Progenitor cell of endocrine pancreas (in vitro differentiated cells): ENCODE measurements at places on chromosomes 16 and 17. TPM values are rescaled to one million over a fixed set of nuclear protein-coding genes. Genes with fewer than 3 reads are reported as not detected.

- no peak overlapping the region for H3K4me3 ChIP-seq
- H3K36me3 ChIP-seq = peaks cover 1% of the 10 kb centered on the region
- no peaks in the 10 kb centered on the region for H3K27me3 ChIP-seq
- H3K4me1 ChIP-seq = peaks cover 10% of the 10 kb centered on the region
- H3K27ac ChIP-seq = no peak overlapping the region
- DNase-seq = peak; percentile 70
Observed at GRCh38 chr16:4309833-4310266, 6.0 kb upstream of the GLIS2 start.

Gene ACACA
- 105 and 111 TPM in 2 replicates for total RNA-seq

- H3K27ac ChIP-seq = no peak overlapping the region
- H3K4me1 ChIP-seq = no peaks in the 10 kb centered on the region
- no peaks in the 10 kb centered on the region for H3K27me3 ChIP-seq
- H3K4me3 ChIP-seq = no peak overlapping the region
Observed at GRCh38 chr17:28610376-28610775, 3.6 kb downstream of the RSKR start.

Gene CD300E
- not detected in 2 replicates for total RNA-seq

DNA sequence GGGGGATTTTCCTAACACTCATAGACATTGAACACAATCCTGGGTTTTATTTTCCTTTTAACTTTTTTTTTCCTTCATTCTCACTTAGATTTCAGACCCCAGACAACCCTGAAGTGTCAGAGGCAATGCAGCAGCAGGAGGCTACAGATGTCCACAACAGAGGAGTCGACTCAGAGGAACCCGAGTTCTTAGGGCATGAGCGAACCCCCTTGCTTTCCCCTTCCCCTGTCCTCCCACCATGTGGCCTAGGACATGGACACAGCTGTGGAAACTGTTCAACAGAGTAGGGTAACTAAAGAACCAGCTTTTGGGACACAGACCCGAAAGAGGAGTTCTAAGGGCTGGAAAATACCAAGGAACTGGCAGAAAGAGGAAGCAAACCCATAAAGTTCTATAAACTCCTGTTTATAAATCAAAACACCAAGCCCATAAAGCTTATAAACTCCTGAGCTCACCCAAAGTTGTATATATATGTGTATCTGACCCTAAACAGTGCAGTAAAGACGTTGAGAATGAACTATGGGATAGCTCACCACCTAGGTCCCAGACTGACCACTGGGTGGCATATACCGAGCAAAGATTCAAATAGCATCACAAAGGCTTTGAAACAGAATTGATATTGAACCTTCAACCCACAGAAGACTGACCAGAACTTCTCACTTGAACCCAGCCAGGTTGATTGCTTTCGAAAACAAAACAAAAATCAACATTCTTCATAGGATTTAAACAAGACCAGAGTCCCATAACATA is 33.9 kb downstream of the CMTM4 start:
- H3K4me1 ChIP-seq = peaks cover 19% of the 10 kb centered on the region
- H3K36me3 ChIP-seq = no peaks in the 10 kb centered on the region
- no peak overlapping the region for H3K27ac ChIP-seq
- no peaks in the 10 kb centered on the region for H3K27me3 ChIP-seq

Gene AGRP
- not detected in 2 replicates for total RNA-seq

DNA sequence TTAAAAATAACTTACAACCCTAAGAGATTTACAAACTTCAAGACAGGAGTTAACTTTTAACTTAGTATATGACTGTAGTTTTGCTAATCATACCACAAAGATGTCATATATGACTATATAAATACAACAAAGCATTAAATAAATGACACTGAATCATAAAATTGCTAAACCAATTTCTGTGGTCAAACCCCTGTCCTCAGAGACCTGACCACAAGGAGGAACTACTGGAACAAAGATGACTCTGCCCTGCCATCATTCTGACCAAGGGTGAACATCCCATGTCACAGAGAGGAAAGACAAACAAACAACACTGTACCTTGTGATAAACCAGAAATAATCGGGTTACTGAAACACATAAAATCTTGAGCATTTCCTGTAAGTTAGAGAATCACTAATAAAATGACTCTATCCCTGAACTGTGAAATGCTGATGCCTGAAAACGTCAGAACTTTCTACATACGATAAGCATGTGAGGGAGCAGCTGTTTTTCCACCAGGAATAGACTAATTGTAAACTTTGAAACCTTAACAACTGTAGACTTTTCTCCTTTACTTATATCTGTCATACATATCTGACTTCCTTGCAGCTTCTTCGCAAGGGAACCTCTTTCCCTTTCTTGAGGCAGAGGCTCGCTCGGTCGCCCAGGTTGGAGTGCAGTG is 47.9 kb downstream of the WDR59 start:
- no peak overlapping the region for H3K27ac ChIP-seq
- H3K4me3 ChIP-seq = no peak overlapping the region
- H3K27me3 ChIP-seq = no peaks in the 10 kb centered on the region
- H3K36me3 ChIP-seq = peaks cover 20% of the 10 kb centered on the region
- H3K4me1 ChIP-seq = no peaks in the 10 kb centered on the region

Gene DNAH17
- total RNA-seq = 0.16 TPM in 1 of 2 replicates, not detected in the other

- peak overlapping the region; percentile 2 for H3K27ac ChIP-seq
- H3K4me1 ChIP-seq = peaks cover 24% of the 10 kb centered on the region
- DNase-seq = no peak
- H3K36me3 ChIP-seq = peaks cover 5% of the 10 kb centered on the region
- H3K27me3 ChIP-seq = no peaks in the 10 kb centered on the region
- H3K4me3 ChIP-seq = no peak overlapping the region
Observed at GRCh38 chr17:64658931-64659330, 3.2 kb downstream of the SMURF2 start.

Gene VPS35L
- 82.7 and 88.4 TPM in 2 replicates for total RNA-seq

Gene ADORA2B
- 0.48 and 0.67 TPM in 2 replicates for total RNA-seq

Gene EVPLL
- total RNA-seq = not detected in 2 replicates

DNA sequence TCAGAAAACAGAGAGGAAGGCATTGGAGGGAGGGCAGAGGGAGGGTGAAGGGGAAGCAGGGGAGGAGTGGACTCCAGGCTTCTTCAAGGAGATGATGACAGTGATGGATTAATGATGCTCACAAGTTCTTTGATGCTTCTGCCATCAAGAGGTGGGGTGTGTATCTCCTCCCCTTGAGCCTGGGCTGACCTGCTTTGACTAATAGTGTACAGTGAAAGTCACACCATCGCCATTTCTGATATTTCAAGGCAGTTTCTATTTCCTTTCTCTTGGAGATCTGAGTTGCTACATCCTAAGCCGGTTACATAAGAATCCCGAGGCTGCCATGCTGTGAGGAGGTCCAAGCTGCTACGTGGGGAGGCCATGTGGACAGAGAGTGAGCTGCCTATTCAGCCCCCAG is 312.5 kb downstream of the MAF start:
- H3K36me3 ChIP-seq = no peaks in the 10 kb centered on the region
- H3K27ac ChIP-seq = no peak overlapping the region
- H3K4me1 ChIP-seq = peaks cover 11% of the 10 kb centered on the region
- H3K27me3 ChIP-seq = peaks cover 3% of the 10 kb centered on the region
- H3K4me3 ChIP-seq = no peak overlapping the region
- no peak for DNase-seq

Gene ABCC11
- total RNA-seq = 0.91 and 1.5 TPM in 2 replicates

- H3K27ac ChIP-seq = peak overlapping the region; percentile 47
- H3K36me3 ChIP-seq = peaks cover 4% of the 10 kb centered on the region
- H3K4me1 ChIP-seq = peaks cover 37% of the 10 kb centered on the region
- DNase-seq = no peak
- no peaks in the 10 kb centered on the region for H3K27me3 ChIP-seq
- no peak overlapping the region for H3K4me3 ChIP-seq
Observed at GRCh38 chr17:77160091-77160874, 19.5 kb downstream of the SEC14L1 start.

Gene MMP2
- total RNA-seq = 5.9 and 8.4 TPM in 2 replicates

GRCh38 chr16:85047867-85048455 is 20.4 kb downstream of the KIAA0513 start:
- H3K4me1 ChIP-seq = peaks cover 16% of the 10 kb centered on the region
- peaks cover 1% of the 10 kb centered on the region for H3K36me3 ChIP-seq
- H3K27me3 ChIP-seq = no peaks in the 10 kb centered on the region
- DNase-seq = no peak

GRCh38 chr16:56401482-56401881 is 23.9 kb downstream of the AMFR start:
- peaks cover 31% of the 10 kb centered on the region for H3K36me3 ChIP-seq
- no peak for DNase-seq
- H3K27ac ChIP-seq = no peak overlapping the region
- no peaks in the 10 kb centered on the region for H3K27me3 ChIP-seq

Gene CNTNAP1
- 2.3 and 2.5 TPM in 2 replicates for total RNA-seq

- no peak for DNase-seq
- H3K4me3 ChIP-seq = no peak overlapping the region
- peaks cover 9% of the 10 kb centered on the region for H3K36me3 ChIP-seq
- H3K27me3 ChIP-seq = no peaks in the 10 kb centered on the region
Observed at GRCh38 chr17:59754552-59754951, 47.1 kb downstream of the VMP1 start.

Gene SPEM3
- total RNA-seq = not detected in 2 replicates

Gene CXCL16
- total RNA-seq = 4.0 and 4.3 TPM in 2 replicates

DNA sequence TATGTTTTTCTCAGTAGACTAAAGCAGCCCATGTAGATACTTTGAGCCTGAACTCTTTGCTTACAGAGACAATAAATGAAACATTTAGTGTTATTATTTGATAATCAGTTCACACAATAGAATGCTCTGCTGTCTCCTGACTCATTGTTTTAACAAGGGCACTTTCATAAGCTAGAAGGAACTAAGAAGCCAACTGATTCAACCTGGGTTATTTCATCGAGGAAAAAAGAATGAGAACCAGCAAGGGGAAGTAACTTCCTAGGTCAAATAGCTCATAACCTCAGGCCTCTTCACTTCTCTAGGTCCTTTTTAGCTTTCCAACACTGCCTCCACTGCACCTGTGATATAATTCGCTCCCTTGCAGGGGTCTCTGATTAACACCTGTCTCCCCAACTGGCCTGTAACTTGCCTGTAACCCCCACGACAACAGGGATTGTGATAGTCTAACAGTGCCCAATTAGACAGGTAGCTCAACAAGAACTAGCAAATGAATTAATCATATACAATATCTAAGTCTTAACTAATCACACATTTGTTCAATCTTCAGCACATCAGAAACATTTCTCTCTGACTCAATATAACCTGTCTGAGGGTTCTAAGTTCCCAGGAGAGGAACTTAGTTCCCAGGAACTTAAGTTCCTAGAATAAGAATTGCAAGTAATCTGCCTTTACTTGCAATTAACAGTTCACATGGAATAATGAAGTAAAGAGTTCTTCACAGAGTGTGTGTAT is 34.8 kb downstream of the RFFL start:
- H3K27ac ChIP-seq = no peak overlapping the region
- H3K36me3 ChIP-seq = peaks cover 1% of the 10 kb centered on the region
- no peak for DNase-seq
- H3K4me3 ChIP-seq = no peak overlapping the region
- no peaks in the 10 kb centered on the region for H3K27me3 ChIP-seq

DNA sequence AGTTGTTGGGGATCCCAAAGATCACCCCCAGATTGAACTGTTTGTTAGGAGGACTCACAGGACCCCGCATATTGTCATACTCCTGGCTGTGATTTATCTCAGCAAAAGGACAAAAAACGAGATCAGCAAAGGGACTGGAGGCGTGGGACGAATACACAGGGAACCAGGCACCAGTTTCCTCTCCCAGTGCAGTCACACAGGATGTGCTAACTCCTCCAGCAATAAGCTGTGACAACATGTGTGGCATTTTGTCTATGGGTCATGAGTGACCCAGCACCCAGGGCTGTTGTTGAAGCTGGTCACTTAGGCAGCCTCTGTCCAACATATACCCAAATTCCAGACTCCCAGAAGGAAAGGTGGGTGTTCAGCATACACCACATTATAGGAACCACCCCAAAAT is 60.9 kb downstream of the CPPED1 start:
- no peaks in the 10 kb centered on the region for H3K27me3 ChIP-seq
- H3K4me3 ChIP-seq = no peak overlapping the region
- H3K36me3 ChIP-seq = peaks cover 8% of the 10 kb centered on the region
- no peak overlapping the region for H3K27ac ChIP-seq
- H3K4me1 ChIP-seq = no peaks in the 10 kb centered on the region
- DNase-seq = no peak

Gene MFAP4
- total RNA-seq = 2.3 and 2.5 TPM in 2 replicates

GRCh38 chr16:87855852-87856715 is 13.2 kb downstream of the SLC7A5 start:
- peaks cover 2% of the 10 kb centered on the region for H3K36me3 ChIP-seq
- no peak overlapping the region for H3K27ac ChIP-seq
- no peak for DNase-seq
- H3K4me3 ChIP-seq = no peak overlapping the region

GRCh38 chr16:50747207-50747956 is 5.5 kb downstream of the CYLD start:
- H3K4me1 ChIP-seq = peaks cover 2% of the 10 kb centered on the region
- DNase-seq = no peak
- no peaks in the 10 kb centered on the region for H3K36me3 ChIP-seq

DNA sequence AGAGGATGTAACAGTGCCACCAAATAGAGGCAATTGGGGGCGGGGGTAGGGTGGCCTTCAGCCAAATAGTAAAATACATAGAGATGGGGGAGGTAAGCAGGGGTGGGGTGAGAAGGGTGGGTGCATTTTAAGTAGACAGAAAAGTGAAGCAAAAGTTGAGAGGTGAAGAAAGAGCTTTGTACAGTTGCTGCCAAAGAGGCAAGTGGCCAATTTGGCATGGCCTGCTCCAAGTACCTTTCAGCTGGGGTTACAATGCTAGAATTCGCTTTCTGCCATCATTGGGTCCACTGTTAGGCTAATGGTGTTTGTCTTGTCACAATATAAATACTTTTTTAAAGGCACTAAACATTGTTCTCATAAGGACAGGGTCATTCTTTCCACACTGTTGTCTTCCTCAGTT is 5.2 kb upstream of the TMEM97 start:
- no peak overlapping the region for H3K4me3 ChIP-seq
- peaks cover 18% of the 10 kb centered on the region for H3K27me3 ChIP-seq
- no peaks in the 10 kb centered on the region for H3K36me3 ChIP-seq
- H3K4me1 ChIP-seq = peaks cover 13% of the 10 kb centered on the region
- DNase-seq = no peak

DNA sequence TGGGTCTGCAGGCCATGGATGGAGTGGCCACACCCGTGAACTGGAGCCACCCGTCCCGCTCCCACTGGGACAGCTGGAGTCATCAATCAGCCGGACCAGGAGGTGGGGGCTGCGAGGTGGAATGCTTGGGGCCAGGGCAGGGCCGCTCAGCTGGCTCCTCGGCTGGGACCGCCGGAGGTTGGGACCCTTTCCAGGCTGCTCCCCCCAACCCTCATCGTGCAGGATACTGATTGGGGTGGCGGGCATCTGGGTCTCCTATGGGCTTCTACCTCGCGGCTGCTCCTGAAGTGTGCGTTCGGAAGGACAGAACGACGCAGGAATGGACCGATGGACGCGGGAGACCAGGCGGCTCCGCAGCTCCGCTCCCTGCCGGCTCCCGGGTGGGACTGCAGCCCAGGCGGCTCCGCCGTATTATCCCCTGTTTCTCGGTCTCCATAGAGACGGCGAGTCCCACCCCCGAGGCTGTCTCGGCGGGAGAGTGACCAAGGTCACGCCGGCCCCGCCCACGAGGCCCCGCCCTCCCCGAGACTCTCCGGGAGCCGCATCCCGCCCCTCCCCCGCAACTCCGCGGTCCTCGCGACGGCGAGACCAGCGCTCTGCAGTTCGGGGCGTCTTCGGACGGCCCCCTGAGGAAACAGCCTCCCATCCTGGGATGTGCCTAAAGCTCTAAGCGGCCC is at the start of gene TPPP3:
Gene TPPP3, minus strand, starts transcription at position 388 of the 677 bp plus-strand sequence. CDS start 2,387 bp downstream, outside the sequence.
- H3K27ac ChIP-seq = no peak within 1 kb of the TSS
- peak within 1 kb of the TSS; percentile 58 for H3K4me3 ChIP-seq
- peaks cover 1% of the 10 kb centered on the region for H3K36me3 ChIP-seq
- H3K27me3 ChIP-seq = peaks cover 26% of the 10 kb centered on the region
- H3K4me1 ChIP-seq = peaks cover 16% of the 10 kb centered on the region

Gene CAVIN1
- total RNA-seq = 1.1 and 1.8 TPM in 2 replicates

GRCh38 chr17:17089796-17090641 is 47.8 kb downstream of the MPRIP start:
- peaks cover 12% of the 10 kb centered on the region for H3K36me3 ChIP-seq
- H3K4me1 ChIP-seq = peaks cover 17% of the 10 kb centered on the region
- no peaks in the 10 kb centered on the region for H3K27me3 ChIP-seq
- H3K4me3 ChIP-seq = no peak overlapping the region
